ENCODE measurements at places on chromosomes 7 and 10.

DNA sequence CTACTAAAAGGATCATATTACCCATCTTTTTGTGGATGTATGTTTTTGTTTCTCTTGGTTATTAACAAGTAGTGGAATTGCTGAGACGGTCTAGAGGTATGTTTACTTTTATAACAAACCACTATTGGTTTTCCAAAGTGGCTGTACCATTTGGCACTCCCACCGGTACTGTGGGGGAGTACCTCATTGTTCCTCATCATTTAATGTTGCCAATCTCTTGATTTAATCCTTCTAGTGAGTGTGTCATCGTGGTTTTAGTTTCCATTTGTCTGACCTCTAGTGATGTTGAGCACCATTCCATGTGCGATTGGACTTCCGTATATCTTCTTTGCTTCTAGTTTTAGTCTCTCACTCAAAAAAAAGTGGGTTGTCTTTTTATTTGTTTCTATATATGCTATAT lies 50.4 kb downstream of the RBM33 start:
- no peak for DNase-seq

- DNase-seq: peak; percentile 67
These were observed 27.7 kb downstream of the BCCIP start for GRCh38 chr10:125850766-125851731.

DNA sequence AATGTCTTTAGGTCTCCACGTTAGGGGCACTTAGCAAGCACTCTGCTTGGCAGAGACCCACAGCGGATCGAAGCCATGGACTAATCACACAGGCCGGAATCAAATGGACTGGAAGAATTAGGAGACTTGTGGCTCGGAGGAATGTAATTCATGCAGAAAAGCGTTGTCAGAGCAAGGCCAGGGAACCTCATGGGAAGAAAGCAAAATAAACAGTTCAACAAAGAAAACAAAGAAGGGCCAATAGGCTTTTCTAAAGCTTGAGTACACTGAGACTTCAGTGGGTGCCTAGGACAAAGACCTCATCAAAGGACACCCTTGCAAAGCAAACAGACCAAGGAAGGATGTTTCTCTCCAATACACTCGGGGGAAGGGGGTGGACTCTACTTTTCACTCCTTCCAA lies 171.1 kb downstream of the GLI3 start:
- peak; percentile 5 for DNase-seq

GRCh38 chr10:98303569-98303968 lies 35.6 kb upstream of the LOXL4 start:
- DNase-seq: no peak

GRCh38 chr7:130292682-130293257 lies at the start of gene CPA4:
Gene CPA4, plus strand, starts transcription at chr7:130293161. Its CDS starts 20 bp downstream, at chr7:130293181.
- no peak for DNase-seq

DNA sequence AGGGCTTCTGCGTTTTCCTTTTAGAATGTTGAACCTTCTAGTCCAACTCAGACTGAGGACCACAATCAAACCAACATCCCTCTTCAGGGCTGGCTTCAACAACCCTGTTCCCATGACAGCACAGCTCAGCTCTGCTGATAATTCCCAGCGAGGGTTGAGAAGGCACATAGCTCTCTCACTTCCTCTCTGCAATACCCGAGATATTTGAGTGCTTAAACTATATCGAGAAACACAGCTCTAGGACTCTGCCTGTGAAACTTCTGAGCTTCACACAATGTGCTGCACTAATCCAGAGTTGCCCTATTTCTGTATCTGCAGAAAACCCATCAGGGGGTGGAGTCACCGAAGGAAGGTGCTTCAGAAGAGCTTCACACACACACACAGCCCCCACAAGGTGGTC lies 1.6 kb upstream of the ADARB2 start:
- DNase-seq: no peak

- DNase-seq: no peak
These were observed 241.6 kb upstream of the GALNT17 start for GRCh38 chr7:70890147-70890969.

DNA sequence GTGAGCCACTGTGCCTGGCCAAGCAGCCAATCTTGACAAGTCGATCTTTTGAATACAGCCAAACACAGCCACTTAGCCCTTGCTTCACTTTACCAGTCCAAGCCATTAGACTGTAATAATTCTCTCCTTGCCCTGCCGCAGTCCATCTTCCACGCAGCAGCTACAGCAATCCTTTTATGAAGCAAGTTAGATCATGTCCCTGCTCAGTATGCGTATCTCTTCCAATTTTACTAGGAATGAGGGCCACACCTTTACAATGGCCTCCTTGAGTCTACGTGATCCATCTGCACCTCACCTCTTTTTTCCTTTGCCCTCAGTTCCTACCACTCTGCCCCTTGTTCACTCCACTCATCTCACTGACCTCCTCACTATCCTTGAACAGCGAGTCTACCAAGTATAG lies 22.2 kb downstream of the GSAP start:
- no peak for DNase-seq

GRCh38 chr10:1661859-1662437 lies 75.4 kb downstream of the ADARB2 start:
- no peak for DNase-seq

DNA sequence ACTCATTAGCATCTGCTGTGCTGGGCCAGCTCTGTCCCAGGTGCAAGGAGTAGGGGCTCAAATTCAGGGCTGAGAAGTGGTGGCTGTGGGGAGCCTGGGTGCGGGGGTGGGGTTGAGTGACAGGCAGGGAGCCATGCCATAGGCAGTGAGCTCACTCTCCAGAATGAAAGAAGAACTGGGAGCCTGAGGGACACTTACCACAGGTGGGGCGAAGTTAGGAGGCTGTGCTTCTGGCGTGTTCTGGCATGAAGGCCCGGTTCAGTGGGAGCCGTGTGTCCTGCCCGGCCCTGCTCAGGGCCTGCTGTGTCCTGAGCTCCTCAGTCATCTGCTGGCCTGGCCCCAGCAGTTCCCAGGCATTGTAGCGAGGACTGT lies 62.5 kb downstream of the MKI67 start:
- no peak for DNase-seq

DNA sequence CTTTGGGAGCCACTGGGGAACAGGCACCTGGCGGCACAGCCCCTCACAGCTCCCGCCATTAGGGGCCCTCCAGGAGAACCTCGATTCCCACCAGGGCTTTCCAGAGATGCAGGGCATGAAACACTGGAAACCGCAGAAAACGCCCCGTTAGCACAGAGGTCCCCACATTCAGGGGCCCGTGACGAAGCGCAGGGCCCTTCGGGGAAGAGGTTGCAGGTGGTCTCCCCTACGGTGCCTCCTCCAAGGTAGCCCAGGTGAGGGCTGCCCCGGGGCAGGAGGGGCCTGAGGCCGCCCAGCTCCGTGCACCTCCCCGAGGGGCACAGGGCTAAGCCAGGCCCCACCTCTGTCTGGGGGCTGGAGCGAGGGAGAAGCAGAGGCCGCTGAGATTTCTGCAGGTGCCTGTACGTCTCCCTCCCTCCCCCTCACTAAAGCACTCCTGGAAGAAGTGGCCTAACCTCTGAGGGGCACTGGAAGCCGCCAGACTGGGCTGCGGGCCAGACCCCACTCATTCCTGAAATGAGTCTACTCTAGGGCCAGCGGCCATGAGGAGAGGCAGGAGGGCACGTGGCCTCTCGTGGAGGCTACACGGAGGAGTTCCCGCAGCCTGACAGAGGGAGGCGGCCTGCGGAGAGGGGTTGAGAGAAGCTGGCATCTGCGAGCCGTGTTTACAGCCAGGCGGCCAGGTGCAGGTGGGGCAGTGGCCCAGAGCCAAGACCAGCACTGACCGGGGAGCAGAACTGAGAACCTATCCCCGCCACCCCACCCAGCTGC lies 6.9 kb downstream of the PDGFA start:
- DNase-seq: peak; percentile 38

- no peak for DNase-seq
These were observed 24.5 kb downstream of the MMD2 start for GRCh38 chr7:4934419-4935025.

GRCh38 chr10:84159076-84159685 lies 14.4 kb upstream of the GPR15LG start:
- peak; percentile 14 for DNase-seq

DNA sequence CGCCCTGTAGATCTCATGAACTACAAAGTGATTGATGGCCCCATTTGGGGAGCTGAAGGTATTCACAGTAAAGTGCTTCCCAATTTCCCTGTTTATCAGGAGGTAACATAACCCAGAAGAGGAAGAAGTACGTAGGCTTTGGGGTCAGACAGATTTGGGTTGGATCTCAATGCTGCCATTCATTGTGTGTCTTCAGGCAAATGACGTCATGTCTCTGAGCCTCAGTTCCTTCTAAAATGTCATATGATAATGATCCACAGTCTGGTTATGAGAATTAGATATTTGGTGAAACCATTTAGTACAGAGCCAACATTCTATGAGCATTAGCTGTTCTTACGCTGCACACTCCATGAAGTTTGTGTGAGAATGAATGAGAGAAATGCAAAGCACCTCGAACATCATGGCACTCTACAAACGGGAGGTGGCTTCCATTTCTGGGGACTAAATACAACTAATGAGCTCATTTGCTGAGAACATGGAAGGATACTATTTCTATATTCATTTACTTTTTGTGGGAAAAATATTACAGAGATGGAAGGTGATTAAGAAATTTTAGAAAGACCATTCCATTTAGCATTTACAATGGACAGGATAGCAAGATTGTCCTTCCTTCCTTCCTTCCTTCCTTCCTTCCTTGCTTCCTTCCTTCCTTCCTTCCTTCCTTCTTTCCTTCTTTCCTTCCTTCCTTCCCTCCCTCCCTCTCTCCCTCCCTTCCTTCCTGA lies 13.8 kb upstream of the JCAD start:
- DNase-seq: no peak

DNA sequence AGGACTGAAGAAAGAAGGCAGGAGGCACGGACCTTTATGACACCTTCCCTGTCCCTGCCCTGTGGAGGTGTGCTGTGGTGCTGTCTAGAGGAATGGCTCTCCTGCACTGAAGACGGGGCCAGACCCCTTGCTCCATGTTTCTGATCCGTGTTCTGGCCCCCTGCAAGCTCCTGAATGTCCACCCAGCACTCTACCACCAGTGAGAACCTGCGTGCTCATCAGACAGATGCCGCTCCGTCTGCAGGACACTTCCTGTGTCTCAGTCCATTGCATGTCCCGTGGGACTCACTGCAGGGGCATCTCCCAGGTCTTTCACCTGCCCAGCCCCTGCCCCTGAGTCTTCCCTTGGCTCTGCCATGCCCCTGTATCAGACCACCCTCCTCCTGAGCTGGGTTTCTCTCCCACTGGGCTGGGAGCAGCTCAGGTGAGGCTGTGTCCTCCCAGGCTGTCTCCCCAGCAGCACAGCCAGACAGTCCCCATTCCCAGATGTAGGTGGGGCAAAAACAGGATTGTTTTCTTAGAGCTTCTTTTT lies 278.3 kb upstream of the ZNF32 start:
- no peak for DNase-seq

- DNase-seq: no peak
These were observed 1673.4 kb downstream of the REEP3 start for GRCh38 chr10:65194555-65194954.

DNA sequence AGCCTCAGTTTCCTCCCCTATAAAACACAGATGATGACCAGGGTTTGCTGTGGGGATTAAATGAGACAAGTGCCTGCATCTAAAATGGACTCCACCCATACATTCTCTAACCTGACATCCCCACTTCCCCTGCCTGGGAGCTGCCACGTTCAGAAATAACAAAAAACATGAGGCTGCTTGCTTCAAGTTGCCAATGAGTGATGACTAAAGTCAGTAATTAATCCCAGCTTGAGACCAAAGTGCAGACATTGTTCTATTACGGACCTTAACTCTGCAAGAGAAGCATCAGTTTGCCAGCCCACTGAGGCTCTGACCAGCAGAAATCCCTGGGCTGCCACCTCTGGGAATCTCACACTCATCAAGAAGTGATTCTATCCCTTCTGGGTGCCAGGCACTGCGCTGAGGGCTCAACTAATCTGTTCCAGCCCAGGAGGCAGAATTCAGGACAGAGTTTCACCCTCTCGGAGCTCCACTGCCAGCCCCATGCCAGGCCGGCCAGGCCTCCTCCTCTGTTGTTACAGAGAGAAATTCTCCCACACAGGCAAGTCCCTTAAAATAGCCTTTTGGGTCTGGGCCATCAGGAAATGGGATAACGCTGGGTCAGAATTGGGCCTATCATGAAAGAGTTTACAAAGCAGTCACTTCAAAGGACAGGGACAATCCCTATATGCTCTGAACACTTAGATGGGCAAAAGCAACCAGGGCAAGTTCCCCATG lies 11.4 kb downstream of the SH3PXD2A start:
- DNase-seq: peak; percentile 76

DNA sequence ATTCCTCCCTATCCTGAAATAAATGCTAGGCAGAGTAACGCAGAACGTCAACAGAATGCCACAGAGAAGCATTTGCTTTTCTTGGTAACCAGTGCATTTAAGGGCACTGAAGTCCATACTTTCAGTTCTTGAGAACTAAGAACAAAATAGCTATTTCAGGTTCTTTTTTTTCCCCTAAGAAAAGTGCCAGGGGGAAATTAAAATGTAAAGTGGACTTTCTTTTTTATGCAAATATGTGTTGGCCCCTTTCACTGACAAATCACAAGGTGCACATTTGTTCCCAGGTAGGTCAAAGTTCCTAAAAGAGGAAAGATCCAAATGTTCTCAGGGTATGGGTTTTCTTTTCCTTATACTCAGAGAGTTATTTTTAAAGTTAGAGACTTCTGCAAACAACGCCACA lies 151.5 kb downstream of the HPSE2 start:
- peak; percentile 2 for DNase-seq

GRCh38 chr10:110354322-110354766 lies 49.6 kb upstream of the SMNDC1 start:
- peak; percentile 94 for DNase-seq

DNA sequence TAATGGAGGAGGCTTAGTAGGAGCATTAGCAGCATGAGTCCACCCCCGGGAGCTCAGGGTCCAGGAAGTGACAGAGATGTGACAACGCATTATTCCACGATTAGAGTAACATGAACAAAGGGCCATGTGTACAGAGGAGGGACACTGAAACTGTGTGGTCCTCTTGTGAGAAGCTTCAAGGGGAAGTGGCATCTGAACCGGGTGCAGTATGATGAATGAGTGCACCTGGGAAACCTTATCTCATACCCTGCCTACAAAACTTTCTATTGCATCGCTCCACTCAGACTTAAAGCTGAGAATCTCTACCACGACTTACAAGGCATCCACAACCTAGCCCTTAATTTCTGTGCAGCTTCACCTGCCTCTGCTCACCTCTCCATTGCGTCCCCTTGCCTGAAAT lies 115.3 kb upstream of the AMPH start:
- no peak for DNase-seq

GRCh38 chr10:31404640-31405039 lies 85.6 kb downstream of the ZEB1 start:
- no peak for DNase-seq

GRCh38 chr10:112071596-112072133 lies 111.9 kb downstream of the GPAM start:
- no peak for DNase-seq

GRCh38 chr7:159158888-159159405 lies 14.3 kb upstream of the VIPR2 start:
- no peak for DNase-seq

DNA sequence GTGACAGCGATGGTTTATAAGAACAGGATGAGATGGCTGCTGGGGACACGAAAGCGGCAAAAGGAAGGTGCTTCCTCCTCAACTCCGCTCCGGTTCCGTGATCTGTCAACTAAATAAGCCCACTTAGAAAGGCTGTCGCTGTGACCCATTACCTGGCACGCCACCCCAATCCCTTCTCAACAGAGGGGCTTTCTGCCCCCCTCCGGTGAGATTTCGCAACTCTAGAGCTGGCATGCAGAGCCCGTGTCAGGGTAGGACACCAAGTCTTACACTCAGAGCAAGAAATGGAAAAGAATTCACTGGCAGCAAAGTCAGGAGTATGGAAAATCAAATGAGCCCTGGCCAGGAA lies 66.4 kb downstream of the FGFR2 start:
- no peak for DNase-seq

Measured in cerebellar cortex (tissue), 1 donor.